ENCODE measurements at places on chromosomes 2 and 18. TPM values are rescaled to one million over a fixed set of nuclear protein-coding genes. Genes with fewer than 3 reads are reported as not detected.
A peak's percentile ranks its signal among the peaks of the same experiment; 100 is the strongest.

The MAP2 gene
- 0.34 TPM for total RNA-seq

The XDH gene
- not detected for total RNA-seq

The SMAD2 gene
- total RNA-seq, result 169 TPM

The PAIP2B gene
- total RNA-seq, result 2.3 TPM

GRCh38 chr2:88179228-88179679, 9.1 kb downstream of the THNSL2 start:
- no peaks in the 10 kb centered on the region for H3K36me3 ChIP-seq
- H3K27me3 ChIP-seq, result peaks cover 5% of the 10 kb centered on the region
- H3K4me3 ChIP-seq, result no peak overlapping the region
- peaks cover 15% of the 10 kb centered on the region for H3K4me1 ChIP-seq
- H3K27ac ChIP-seq, result no peak overlapping the region
- DNase-seq, result no peak

- peak overlapping the region; percentile 98 for H3K4me3 ChIP-seq
- peak; percentile 69 for DNase-seq
- peaks cover 20% of the 10 kb centered on the region for H3K4me1 ChIP-seq
- H3K27ac ChIP-seq, result peak overlapping the region; percentile 92
Measured at GRCh38 chr2:8684540-8684877, 2.7 kb downstream of the ID2 start.

DNA sequence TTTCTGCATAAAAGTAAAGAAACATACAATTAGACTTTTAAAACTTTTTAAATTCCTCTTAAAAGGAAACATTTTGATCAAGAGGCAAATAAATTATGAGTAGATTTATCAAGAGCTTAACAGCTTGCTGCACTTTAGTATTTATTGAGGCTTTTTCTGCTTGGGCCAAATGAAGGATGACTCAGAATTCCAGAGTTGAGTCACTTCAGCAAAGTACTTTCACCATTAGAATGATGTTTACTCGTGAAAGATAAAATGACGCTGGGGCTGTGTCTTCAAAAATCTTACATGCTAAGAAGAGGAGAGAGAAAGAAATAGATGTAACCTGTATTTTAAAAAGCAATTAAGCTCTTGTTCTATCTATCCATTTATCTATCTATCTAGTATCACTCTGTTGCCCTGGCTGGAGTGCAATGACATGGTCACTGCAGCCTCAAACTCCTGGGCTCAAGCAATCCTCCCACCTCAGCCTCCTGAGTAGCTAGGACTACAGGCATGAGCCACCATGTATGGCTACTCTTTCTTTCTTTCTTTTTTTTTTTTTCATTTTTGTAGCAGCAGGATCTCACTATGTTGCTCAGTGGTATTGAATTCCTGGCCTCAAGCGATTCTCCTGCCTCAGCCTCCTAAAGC, 75.3 kb upstream of the RIOK3 start:
- no peak overlapping the region for H3K4me3 ChIP-seq
- peak; percentile 11 for DNase-seq
- H3K4me1 ChIP-seq, result peaks cover 16% of the 10 kb centered on the region

GRCh38 chr18:41406834-41407233, 548.2 kb upstream of the PIK3C3 start:
- H3K27me3 ChIP-seq, result no peaks in the 10 kb centered on the region
- DNase-seq, result no peak
- H3K4me1 ChIP-seq, result no peaks in the 10 kb centered on the region
- no peak overlapping the region for H3K4me3 ChIP-seq

DNA sequence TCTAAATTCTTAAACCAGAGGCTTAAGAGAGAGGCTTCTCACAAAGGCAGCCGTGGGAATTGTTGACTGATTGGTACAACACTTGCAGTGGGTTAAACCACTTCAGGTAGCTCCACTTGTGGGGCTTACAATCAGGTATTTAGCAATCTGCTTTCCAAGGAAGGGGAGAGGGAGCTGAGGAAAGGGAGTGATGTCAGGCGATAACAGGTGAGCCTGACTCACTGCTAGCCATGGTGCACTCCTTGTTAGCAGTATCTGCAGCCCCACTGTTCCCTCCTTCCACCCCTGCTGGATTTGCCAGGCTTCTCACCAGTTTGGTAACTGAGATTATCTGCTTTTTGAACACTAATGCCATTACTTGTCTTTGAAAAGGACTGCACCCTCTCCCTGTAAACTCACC, 1056.7 kb upstream of the FANCL start:
- no peaks in the 10 kb centered on the region for H3K4me1 ChIP-seq
- DNase-seq, result no peak
- no peak overlapping the region for H3K4me3 ChIP-seq
- no peaks in the 10 kb centered on the region for H3K36me3 ChIP-seq
- H3K27ac ChIP-seq, result no peak overlapping the region

DNA sequence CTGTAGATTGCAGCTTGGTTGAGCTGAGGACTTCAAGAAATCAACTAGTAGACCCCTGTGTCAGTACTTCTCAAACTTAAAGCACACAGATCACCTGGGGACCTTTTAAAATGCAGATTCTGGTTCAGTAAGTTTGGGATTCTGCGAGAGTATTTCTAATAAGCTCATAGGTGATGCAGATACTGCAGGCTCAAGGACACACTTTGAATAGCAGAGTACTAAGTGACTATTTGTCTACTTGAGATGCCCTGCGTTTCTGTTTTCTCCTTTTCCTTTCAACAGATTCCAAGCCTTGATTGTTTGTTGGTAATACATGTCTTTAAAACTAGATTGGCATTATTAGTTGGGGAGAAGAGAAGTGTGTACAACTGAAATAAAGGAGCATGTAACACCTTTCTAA, 6.7 kb downstream of the MIB1 start:
- peaks cover 2% of the 10 kb centered on the region for H3K36me3 ChIP-seq
- H3K4me1 ChIP-seq, result peaks cover 58% of the 10 kb centered on the region
- H3K4me3 ChIP-seq, result no peak overlapping the region
- no peaks in the 10 kb centered on the region for H3K27me3 ChIP-seq
- H3K27ac ChIP-seq, result no peak overlapping the region
